ENCODE measurements at places on chromosomes 3 and 15.

DNA sequence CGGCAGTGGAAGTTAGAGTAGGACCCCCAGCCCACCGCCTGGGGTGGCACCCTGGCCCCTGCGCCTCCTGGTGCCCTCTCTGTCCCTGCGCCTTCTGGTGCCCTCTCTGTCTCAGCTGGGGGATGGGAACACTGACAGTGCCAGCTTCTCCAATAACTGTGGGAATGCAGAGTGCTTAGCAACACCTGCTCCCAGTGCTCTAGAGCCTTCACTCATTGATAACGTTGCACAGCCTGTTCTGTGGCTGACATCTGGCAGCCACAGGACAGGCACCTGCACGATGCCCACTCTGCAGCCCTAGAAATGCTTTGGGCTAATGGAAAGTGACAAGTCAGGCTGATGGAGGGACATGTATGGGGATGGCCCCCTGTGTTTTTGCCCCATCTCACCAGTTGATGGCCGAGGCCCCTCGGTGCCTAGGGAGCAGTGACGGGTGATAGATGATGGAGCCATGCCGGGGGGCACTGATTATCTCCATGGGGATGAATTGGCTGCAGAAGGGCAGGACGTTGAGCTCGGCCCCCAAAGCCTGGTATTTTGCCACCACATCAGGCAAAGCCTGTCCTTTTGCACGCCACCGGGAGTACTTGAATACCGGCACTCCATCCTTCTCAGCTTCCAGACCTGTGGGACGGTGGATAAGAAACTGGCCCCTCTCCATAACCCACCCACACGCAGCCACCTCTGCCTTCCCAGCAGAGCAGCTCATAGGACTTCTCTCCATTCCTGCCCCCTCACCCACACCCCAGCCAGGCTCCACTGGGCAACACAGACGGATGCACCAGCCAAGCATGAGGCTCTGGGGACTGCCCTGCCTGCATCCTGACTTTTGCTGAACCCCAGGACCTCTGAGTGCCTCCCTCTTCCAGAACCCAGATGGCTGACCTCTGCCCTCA, 22.1 kb downstream of the ALDH1L1 start:
- DNase-seq: no peak

DNA sequence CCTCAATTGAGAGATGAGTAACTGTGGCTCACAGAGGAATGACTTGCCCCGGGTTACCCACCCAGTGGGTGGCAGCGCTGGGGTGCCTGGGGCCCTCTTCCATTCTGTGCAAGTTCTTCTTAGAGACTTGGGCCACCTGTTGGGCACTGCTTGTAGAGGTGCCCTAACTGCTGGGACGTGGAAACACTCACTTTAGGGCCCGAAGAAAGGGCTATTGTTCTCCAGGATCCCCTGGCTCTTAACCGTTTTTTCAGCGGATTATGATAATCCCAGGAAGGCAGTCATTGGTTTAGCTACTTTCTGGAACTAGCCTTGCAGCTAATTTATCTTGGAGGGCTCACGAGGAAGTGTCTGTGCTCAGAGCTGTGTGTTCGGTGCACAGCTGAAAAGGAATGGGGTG, 66.0 kb upstream of the GCNT3 start:
- DNase-seq: no peak

- DNase-seq: no peak
These were observed 24.4 kb upstream of the SLC24A5 start for GRCh38 chr15:48096355-48096786.

- DNase-seq: no peak
These were observed 28.5 kb downstream of the TSPAN3 start for GRCh38 chr15:77042245-77042919.

- no peak for DNase-seq
These were observed 51.0 kb downstream of the TRANK1 start for GRCh38 chr3:36893826-36894225.

Data from ascending aorta (tissue), 2 donors.